ENCODE measurements at places on chromosomes 16 and 17. TPM values are rescaled to one million over a fixed set of nuclear protein-coding genes. Genes with fewer than 3 reads are reported as not detected.

DNA sequence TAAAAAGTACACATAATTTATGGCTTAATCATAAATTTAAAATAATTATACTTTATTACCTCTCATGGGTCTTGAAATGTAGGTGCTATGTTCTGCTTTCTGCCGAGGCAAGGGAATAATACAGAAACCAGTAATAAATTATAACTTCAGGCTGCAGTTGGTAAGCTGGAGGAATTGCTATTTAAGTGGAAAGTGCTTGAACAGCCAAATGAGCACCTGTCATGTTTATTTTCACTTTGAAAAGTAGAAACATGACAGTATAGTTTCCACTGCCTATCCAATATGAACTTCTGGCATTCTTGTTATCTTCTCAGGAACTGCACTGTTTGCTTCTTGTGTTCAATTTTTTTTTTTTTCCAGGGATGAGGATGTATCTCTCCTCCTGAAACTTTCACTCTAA is 146.0 kb downstream of the FTO start:
- no peak for DNase-seq

Gene ZSCAN10
- not detected for total RNA-seq

- DNase-seq, result no peak
Measured at GRCh38 chr17:16935786-16936185, 36.1 kb downstream of the TNFRSF13B start.

- peak; percentile 87 for DNase-seq
Measured at GRCh38 chr16:56964243-56965148, 2.7 kb downstream of the CETP start.

GRCh38 chr17:27547301-27547683 is 83.7 kb upstream of the LGALS9 start:
- DNase-seq, result no peak

Gene ICAM2
- total RNA-seq, result 16.1 TPM

- no peak for DNase-seq
Measured at GRCh38 chr17:14157822-14158221, 78.8 kb downstream of the CDRT15 start.

DNA sequence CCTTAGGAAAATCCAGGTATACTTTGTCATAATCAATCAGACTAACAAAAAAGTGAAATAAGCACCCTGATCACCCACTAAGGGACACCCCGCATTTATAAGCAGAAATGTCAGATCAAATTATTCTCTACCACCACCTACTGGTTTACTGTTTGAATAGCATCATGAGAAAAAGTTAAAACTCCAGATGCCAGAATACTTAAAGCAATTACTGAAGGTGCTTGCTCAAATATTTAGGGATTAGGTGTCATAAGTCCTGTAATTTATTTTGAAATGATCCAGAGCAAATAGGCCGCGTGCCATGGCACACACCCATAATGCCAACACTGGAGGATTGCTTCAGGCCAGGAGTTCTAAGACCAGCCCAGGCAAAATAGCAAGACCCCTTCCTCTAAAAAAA is 2.3 kb downstream of the TOP2A start:
- DNase-seq, result no peak

DNA sequence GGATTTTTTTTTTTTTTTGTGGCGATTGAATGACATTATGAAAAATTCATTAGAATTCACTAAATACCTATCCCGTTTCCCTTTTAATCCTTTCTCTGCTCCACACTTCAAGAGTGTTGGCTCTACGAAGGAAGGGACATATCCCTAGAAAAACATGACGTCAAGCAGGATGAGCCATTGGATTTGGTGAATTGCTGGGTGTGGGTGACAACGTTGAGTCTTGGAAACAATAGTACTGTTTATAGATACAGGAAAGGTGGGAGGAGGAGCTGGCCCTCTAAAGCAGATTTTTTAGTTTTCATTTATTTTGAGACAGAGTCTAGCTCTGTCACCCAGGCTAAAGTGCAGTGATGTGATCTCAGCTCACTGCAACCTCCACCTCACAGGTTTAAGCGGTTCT is 167.6 kb upstream of the FAM20A start:
- DNase-seq, result no peak

- no peak for DNase-seq
Measured at GRCh38 chr16:28842696-28843095, 3.5 kb downstream of the TUFM start.

DNA sequence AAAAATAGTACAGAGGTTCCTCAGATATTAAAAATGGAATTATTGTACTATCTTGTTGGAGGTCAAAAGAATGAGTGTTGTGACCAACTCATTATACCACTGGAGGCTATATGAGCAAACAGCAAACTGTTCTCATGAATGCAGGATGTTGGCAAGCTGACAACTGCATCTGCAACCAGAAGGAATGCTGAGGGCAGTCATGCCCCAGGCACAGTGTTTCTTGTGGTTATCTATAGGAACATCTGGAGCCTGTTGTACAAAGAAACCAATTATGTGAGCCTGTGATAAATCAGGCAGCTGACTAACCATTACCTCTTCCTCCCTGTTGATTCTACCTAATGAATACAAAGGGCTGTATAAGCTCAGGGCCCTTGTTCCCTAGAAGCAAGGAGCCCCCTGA is 2057.1 kb downstream of the TP53TG3F start:
- DNase-seq, result no peak

- no peak for DNase-seq
Measured at GRCh38 chr17:8100111-8100510, 12.6 kb upstream of the ALOX12B start.

GRCh38 chr17:67183531-67183930 is 61.5 kb downstream of the HELZ start:
- no peak for DNase-seq

GRCh38 chr16:76583466-76583865 is 306.3 kb downstream of the CNTNAP4 start:
- DNase-seq, result no peak

GRCh38 chr17:72565006-72565405 is 444.2 kb downstream of the SOX9 start:
- DNase-seq, result no peak

- DNase-seq, result peak; percentile 93
Measured at GRCh38 chr17:4365103-4365627, 1.3 kb downstream of the UBE2G1 start.

Measured in right lobe of liver (tissue), 6 donors.